ENCODE measurements at places on chromosomes 2 and 18.

GRCh38 chr2:199882667-199883066 is 28.4 kb upstream of the C2orf69 start:
- DNase-seq: no peak

- no peak for DNase-seq
These were observed 159.1 kb upstream of the CREB1 start for GRCh38 chr2:207370646-207371045.

GRCh38 chr2:171132086-171132485 is 28.6 kb downstream of the TLK1 start:
- DNase-seq: no peak

DNA sequence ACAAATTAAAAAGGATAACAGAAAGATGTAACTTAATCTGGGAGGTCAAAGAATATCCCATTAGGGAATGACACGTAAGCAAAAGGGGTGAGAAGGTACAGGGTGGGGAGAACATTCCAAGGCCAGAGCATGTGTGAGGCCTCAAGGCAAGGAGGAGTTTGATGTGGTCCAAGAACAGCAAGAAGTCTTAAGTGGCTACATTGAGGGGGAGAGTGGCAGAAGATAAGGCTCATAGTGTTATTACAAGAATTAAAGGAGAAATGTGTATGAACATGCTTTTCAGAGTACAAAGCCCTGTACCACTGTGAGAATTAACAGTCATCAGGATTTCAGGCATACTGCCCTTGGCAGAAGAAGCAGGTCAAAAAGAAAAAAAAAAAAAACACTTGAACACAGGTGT is 174.4 kb upstream of the ERBB4 start:
- DNase-seq: no peak

DNA sequence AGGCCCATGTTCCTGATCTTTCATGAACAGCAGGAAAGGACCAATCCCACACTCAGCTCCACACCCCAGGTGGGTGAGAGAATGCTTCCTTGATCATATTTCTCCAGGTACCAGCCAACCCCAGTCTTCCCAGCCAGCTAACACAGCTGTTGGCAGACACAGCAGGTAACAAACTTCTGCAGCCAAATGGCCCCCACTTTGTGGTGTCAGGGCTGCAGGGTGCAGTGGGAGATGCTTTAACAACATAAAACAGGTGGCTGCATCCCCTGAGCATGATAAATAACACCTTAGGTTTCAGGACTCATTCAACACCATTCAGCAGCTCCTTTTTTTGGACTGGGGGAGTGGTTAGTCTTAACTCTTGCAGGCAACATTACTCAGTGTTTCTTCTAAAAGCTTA is 76.7 kb upstream of the ACAA2 start:
- no peak for DNase-seq

DNA sequence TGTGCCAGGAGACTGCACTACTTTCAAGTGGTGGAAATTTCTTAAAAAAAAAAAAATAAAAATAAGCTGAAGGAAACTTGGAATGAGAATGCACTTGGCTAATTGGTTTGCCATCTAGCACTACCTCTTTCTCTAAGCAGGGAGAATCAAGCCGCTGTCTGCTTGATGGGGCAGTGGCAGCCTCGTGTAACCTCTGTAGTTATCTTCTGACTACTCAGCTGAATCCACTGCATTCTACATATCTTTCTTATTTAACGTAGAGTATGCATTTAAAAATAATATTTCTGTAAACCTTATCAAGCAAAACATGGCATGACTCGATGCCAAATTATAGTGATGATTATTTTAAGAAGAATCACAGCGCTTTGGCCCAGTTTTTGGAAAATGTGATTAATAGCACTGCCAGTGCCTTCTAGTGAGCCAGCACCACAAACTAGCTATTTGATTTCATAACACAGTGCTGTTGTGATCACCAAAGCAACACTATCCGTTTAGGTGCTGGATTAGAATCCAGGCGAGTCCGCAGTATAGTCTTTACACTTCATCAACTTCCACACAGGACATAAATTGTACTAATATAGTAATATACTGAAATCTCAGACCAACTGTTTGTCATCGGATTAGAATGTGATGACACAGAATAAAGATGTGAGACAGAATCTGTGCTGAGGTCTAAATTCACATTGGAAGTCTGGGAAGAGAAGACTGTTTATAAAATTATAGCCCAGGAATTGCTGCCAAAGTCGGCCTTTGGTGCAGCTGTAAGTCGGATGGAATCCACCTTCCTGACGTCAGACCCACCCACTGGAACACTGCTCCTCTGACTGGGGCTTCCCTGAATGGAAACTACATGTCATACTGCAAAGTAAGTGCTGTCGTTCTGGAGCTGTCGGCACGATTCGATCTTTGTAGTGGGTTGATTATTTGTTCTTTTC is 136.5 kb upstream of the ETAA1 start:
- DNase-seq: peak; percentile 99

DNA sequence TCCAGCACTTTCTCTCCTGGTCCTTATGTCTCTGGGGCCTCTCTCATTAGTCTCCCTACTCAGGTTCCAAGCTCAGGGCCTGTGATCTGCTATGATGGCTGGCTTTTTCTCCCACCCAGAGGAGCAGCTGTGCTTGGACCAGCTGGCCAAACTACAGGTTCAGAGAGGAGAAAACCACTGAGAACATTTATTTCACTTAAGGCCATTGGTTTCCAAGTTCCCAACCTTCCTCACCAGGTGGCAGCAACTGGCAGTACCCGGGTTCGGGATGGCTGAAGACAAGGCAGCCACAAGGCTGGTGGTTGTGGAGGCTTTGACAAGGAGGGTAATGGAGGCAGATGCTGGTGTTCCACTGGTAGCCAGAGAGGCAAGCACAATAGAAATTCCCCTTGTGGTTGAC is 29.9 kb upstream of the SELENOI start:
- no peak for DNase-seq

- peak; percentile 98 for DNase-seq
These were observed 152.9 kb downstream of the SPP2 start for GRCh38 chr2:234203135-234203984.

GRCh38 chr2:63500398-63500797 is 87.9 kb downstream of the WDPCP start:
- DNase-seq: no peak

DNA sequence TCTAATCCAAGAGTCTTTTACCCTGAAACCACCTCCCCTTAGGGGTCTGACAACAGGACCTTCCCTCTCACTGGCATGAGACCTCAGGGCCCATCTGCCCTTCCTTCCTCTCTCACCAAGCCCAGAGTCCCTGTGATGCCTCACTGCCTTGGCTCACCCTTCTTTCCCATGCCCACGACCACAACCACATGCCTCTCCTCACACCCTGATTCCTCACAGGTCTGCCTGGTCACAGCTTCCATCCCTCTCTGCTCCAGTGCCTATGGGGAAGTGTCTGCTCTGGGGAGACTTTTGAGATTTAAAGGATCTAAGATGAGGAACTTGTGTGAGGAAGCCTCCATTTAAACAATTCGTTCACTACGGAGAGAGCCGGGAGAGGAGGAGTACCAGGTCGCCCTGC is 98.9 kb upstream of the SH3BP4 start:
- no peak for DNase-seq

- peak; percentile 98 for DNase-seq
These were observed 207.5 kb downstream of the SPP2 start for GRCh38 chr2:234257859-234258561.

DNA sequence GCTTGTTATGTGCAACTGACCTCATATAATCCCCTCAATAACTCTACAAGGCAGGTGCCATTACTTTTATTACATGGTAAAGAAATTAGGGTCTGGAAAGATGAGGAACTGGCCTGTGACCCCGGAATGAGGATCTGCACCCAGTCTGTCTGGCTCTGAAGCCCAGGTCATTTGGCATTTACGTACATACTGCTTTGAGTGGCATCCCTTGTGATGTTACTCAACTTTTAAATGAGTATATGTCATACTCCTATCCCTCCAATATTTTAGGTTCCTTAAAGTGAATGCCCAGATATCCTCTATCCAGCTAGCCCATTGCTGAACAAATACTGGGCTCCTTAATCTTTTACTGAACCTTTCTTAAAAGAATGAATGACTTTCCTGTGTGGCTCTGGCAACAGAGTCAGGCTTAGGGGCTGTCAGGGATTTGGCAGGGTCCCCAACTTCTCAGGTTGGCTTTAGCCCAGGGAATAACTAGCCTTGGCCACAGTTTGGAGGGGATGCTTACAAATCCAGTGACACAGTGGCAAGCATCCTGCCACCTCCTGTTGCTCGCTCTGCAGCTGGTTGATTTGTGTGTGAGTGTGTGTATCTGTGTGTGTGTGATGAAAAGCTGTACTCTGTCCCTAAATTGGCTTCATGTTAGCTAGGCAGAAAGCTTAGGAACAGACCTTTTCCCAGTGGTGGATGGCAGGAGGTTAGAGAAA is 3.4 kb upstream of the CXCR4 start:
- no peak for DNase-seq

GRCh38 chr2:186302263-186302662 is 183.8 kb upstream of the ZC3H15 start:
- no peak for DNase-seq

- peak; percentile 95 for DNase-seq
These were observed 68.7 kb downstream of the PXDN start for GRCh38 chr2:1675633-1676032.

- no peak for DNase-seq
These were observed 1.6 kb upstream of the PHLPP1 start for GRCh38 chr18:62713651-62714247.

- DNase-seq: no peak
These were observed 48.4 kb downstream of the HK2 start for GRCh38 chr2:74882299-74882687.

- DNase-seq: no peak
These were observed 15.8 kb downstream of the TGFA start for GRCh38 chr2:70537840-70538239.

- no peak for DNase-seq
These were observed 93.7 kb downstream of the ASB1 start for GRCh38 chr2:238520359-238520886.

DNA sequence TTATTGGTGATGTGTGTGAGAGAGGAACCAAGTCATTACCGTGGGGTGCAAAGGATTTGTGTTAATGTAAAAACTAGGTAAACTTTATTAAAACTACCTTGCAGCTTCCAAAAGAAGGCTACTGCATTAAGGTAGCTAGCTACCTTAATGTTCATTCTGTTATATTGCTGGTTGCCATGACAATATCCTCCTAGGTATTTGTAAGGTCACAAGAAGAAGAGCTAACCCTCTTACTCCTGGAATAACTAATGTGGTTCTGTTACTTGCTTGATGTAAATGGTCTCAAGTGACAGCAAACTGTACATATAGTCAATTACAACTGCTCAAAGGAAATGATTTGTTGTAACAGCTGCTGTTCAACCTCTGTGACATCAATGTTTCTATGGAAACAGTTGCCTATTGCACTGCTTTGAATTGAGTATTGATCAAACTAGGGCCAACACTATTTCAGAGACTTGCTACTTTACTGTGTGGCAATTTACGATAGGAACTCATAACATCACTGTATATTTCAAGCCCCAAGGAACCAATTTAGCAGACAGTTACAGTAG is 319.8 kb upstream of the HNRNPA3 start:
- no peak for DNase-seq

- DNase-seq: peak; percentile 76
These were observed 125.6 kb downstream of the GRB14 start for GRCh38 chr2:164495491-164496223.

GRCh38 chr2:12861344-12861930 is 144.7 kb downstream of the TRIB2 start:
- peak; percentile 83 for DNase-seq
